ENCODE measurements at places on chromosomes 2 and 18.

- no peak for DNase-seq
These were observed 41.0 kb upstream of the EPC2 start for GRCh38 chr2:148603562-148603920.

DNA sequence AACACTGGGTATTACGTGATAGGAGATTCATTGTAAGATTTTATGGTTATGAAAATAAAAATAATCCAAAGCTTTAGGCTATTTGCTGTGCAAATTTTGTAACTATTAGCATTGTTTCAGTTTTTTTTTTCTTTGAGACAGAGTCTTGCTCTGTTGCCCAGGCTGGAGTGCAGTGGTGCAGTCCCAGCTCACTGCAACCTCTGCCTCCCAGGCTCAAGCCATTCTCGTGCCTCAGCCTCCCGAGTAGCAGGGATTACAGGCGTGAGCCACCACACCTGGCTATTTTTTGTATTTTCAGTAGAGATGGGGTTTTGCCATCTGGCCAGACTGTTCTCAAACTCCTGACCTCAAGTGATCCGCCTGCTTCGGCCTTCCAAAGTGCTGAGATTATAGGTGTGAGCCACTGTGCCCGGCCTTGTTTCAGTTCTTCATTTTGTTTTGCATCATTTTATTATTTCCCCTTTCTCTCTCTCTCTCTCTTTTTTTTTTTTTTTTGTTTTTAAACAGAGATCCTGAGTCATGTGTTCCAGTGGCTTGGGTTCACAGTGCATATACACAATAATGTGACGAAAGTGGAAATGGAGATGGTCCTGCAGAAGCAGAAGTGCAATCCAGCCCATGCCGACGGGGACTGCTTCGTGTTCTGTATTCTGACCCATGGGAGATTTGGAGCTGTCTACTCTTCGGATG lies 25.8 kb downstream of the CASP10 start:
- DNase-seq = no peak

DNA sequence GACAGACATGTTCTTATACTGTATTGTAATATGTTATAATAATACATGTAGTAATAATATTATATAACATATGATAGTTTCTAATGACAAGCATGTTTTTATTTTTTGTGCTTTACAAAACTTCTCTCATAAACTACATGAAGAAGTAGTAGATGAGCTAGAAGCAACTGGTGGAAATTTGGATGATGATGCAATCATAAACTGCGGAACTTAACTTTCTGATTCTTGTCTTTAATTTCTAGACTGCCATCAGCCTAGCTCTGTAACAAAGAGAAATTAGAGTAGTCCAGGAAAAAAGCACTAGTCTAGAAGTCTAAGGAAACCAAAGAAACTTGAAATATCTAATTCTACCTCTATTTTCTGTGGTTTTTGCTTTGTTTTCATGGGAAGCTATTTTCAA lies 71.0 kb upstream of the SPATS2L start:
- DNase-seq = no peak

DNA sequence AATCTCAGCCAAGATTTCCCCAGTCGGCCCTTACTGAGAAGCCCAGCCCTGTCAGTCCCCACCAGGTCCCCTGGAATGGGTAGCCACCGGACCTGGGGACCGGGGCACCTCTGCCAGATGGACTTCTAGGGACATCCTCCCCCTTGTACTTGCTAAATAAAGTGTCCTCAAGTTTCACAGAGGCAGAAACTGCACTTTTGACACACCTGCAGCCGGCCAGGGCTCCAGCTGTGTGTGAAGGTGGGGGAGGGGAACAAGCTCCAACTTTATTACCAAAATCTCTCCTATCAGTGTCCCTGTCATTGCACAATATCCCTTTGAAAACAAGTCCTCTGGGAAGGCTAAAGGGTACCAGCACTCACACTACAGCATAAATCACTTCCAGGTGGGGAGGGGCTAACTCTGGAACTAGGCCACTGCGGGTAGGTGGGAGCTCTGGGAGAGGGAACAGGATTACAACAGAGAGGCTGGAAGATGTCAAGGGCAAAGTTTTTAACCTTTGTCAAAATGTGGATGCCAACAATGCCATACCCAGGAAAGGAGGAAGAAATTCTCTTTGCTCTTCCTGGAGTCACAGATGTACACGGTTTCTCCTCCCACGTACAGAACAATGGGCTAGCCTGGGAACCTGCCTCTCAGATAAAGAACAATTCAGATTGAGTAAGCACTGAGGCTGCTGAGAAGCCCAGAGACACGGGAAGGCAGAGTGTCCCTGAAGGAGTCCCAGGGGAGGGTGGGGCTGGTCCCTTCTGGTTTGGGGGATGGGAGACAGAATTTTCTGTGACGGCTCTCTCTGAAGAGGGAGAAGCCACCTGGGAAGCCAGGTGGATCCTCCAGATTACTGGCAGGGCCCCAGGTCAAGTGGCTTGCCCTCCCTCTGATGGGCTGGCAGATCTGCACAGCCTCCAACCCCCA lies 11.0 kb downstream of the SDC1 start:
- DNase-seq = no peak

GRCh38 chr2:191957996-191958860 lies 111.3 kb upstream of the CAVIN2 start:
- no peak for DNase-seq

GRCh38 chr18:14949800-14950664 lies 202.1 kb downstream of the ANKRD30B start:
- no peak for DNase-seq

DNA sequence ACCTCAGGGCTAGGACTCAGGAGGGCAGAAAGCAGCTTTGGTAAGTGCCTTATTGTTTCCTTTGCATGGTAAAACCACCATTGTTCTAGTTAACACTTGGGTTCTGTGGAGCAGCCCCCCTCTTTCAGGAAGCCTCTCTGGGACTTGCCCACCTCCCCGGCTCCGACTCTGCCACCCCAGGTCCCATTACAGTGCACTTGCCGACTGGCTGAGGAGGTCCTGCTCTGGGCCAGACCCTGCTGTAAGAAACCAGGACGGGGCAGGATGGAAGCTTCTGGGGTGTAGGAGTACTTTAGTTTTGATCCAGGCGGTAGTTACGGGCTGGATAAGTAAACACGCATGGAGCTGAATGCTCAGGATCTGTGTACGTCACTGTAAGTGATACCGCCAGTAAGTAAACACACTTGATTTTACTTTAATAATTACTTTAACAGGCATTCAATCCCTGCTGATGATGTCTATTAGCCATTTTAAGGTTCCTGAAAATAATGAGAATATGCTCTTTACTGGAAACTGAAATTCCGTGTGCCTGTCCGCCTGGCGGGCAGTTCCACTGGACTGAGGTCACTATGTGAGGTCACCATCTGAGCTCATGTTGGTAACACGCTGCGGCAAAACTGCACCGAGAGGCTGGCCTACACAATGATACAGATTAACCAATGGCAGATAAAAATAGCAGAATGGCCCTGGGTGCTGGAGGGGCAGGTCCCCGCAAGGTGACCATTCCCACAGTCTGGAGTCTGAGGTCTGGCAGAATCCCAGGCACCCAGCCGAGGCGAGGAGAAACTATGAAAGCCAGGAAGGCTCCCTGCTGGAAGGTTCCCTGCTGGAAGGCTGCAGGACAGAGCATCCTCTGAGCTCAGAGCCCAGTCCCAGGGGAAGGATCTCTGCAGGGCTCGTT lies 25.2 kb downstream of the HS1BP3 start:
- DNase-seq = no peak

DNA sequence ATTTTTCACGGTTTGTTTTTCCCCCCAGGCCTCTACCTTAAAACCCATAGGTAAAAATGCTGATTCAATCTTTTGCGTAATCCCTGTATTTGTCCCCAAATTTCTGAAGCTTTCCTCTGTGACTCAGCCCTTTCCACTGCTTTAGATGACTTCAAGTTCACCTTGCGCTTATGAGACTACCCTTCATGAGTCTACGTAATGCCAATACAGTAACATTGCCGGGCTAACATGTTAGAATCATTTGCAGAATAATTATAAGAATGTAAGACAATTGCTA lies 283.0 kb downstream of the TMX3 start:
- DNase-seq = no peak

- DNase-seq = no peak
These were observed 109.5 kb upstream of the ITGB6 start for GRCh38 chr2:160309585-160309984.

DNA sequence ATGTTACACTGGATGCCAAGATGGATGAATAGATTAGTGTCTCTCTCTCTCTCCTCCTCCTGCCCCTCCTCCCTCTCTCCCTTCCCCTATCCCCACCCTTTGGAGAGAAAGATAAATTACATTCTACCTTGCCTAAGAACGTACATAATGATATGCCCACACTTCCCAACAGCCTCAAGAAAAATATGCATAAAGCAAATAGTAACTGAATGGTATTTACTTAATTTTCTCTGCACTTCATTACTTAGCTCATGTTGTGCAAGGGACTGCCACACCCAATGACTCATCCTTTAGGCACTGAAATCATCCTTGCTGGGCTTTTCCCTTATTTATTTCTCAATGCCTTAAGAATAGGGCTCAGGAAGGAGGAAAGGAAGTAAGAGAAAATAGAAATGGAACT lies 137.3 kb upstream of the PID1 start:
- no peak for DNase-seq

DNA sequence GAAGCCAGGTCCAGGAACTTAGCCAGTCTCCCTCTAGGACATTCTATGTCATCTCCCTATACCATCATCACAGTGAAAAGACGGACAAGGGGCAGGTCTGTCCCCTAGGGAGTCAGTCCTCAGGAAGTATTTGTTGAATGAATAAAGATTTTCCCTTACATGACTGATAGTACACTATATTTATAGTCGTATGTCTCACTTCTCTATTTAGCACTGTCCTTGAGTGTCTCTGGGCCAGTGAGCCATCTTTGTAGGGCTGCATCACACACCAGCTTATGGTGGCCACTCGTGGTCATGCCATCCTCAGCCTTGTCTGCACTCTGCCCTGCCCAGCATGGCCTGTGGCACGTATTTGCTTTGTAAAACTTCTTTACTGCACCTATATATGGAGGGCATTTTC lies 25.8 kb downstream of the PTPN18 start:
- DNase-seq = no peak

GRCh38 chr2:19835781-19836281 lies 66.0 kb downstream of the TTC32 start:
- DNase-seq = no peak

- DNase-seq = no peak
These were observed 54.9 kb downstream of the FHOD3 start for GRCh38 chr18:36352384-36352783.

GRCh38 chr18:28432339-28432738 lies 255.4 kb upstream of the CDH2 start:
- DNase-seq = no peak

GRCh38 chr2:48219555-48220436 lies 310.2 kb upstream of the STON1 start:
- no peak for DNase-seq

DNA sequence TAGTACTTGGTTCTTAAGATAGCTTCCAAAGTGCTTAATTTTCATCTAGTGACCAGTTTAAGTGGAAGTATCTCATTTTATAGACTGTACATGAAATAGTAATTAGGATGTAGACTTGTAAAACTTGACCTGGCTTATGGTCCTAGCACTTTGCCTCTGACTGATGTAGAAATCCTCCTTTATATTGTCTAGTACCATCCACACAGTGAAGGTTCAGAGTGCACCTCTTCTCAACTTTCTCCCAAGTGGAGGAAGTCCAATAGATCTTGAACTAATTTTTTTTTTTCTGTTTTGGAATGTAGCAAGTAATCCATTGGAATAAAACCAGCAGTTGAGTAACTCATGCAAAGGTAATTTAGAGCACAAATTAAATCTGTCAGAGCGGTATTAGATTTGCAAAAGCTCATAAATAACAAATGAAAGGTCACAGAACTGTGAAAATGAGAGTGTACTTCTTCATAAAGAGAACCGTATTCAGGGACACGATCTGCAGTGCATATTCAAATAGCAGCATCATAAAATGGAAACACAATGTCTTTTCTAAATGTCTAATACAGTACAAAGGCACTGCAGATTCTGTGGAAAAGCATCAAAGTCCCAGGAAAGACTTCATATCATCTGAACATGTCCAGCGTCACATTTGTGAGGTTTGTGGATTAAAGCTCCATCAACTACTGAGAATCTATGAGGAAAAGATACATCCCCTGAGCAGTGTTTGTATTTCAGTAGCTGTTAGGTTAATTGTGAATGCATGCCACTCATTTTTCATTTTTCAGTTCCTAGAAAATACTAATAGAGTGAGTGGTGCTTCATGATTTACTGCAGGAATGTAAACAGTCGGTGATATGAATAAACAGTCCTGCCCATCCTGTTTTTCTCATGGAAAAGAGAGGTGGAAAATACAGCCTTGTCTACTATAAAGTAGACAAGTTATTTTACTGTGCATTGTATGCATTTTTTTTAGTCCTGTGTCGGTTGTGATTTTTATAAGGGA lies 100.7 kb downstream of the LYPD6 start:
- no peak for DNase-seq

DNA sequence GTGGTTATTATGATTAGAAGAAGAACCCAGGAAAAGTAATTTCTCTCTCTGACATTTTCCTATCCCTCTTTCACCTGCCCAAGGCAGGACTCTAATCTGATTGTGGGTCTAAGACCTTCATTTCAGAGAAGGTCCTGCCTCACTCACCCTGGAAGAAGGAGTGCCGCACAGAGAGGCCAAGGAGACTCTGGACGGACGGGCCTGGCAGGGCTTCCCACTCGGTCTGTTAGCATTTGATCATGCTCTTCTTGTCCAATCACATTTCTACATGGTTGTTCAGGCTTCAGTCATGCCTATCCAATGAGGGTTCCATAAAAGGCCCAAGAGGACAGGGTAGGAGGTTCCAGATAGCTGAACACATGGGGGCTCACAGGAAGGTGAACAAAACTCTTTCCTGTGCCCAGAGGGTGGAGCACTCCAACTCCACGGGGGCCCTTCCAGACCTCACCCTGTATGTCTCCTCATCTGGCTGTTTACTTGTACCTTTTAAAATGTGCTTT lies 27.0 kb downstream of the ZNF892 start:
- DNase-seq = no peak

DNA sequence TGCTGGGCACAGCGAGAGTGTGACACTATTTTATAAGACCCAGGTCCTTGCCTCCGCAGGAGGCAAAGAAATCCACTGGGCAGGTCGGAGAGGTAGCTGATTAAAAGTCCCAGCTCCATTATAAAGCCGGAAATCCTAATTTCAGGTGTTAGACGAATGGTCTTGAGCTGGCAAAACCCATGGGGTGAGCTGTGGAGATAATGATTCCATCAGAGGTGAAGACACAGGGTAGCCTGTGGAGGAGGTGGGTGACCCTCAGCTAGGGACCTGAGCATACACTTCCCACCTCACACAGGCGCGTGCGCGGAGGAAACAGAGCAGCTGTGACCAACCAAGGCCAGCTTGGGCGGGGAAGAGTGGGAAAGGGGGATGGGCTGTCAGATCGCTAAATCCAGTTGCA lies 201.7 kb upstream of the CXCR4 start:
- no peak for DNase-seq

DNA sequence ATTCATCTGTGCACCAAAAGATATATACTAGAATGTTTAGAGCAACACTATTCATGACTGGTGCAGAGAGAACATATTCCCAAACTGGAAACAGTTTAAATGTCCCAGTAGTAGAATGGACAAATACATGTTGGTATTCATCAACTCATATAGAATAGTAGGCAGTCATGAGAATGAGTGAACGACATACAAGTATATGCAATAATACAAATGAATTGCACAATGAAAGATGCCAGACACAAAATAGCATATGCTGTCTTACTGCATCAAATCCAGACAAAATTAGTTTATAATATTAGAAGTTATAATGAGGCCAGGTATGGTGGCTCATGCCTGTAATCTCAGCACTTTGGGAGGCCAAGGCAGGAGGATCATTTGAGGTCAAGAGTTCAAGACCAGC lies 8.3 kb upstream of the PRKAG3 start:
- DNase-seq = no peak

All from GOT3 (cell line).